Fibroblast of the aortic adventitia (primary cell): ENCODE measurements at places on chromosomes 4 and X. TPM values are rescaled to one million over a fixed set of nuclear protein-coding genes. Genes with fewer than 3 reads are reported as not detected.

- DNase-seq, result no peak
These were observed 85.1 kb downstream of the USP46 start for GRCh38 chr4:52574036-52574435.

DNA sequence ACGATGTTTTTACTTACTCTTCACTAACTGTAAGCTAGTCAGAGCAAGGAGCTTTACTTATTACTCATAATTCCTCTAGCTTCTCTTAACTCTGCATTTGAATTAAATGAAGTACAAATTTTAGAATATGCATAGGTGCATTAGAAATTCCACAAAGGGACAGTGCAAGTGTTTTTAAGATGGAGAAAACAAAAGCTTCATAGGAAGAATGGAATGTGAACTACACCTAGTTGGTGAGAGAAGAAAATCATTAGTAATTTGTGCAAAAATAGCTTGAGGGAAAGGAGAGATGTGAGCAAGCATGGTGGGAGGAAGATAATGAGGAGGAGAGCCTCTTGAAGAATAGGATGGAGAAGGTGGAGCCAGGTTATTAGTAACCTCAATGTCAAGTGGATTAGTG lies 77.5 kb upstream of the SMARCA5 start:
- no peak for DNase-seq

GRCh38 chr4:172601195-172601594 lies 567.4 kb upstream of the GALNT7 start:
- no peak for DNase-seq

DNA sequence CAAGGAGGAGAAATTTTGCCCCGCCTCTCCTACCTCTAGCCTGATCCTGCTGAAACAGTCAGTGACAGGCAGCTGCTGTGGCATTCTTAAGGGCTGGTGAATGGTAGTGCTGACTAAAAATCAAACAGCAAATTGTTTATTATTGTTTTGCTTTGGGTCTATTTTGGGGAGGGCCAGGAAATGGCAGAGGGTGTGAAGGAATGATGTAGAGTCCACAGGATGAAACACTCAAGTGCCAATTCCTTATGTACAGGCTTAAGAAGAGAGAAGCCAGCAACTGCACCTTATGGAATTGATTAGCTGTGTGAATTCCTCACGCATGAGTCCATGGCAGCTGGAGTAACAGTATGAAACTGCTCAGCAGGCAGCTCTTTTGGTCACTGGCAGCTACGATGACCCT lies 39.7 kb downstream of the VEGFC start:
- peak; percentile 94 for DNase-seq

STPG2 gene
- 0.18 TPM in 1 of 2 replicates, not detected in the other for total RNA-seq

SUPT20HL1 gene
- not detected in 2 replicates for total RNA-seq
